NCI-H1105 treated with DMSO at 0.1 percent for 48 hours (cell line): ENCODE measurements at places on chromosomes 3 and 15.

DNA sequence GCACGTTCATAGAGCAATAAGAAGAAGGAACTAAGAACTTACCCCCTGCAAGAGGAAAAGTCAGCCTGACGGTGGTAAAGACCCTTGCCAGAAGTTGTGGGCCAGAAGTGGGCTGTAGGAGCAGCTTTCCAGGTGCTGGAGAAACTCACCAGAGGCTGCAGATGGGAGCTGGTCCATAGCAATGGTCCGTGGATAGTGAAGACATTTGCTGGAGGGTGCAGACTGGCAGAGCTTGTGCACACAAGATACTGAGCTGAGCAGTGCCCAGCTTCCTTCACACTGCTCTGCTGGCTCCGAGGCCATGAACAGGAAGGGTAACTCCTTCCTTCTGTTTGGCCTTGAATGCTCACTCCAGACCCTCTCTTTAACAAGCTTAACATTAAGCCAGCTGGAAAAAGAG is 149.8 kb upstream of the BNIP2 start:
- no peak for DNase-seq

- DNase-seq: no peak
These were observed 5.8 kb downstream of the PRKCD start for GRCh38 chr3:53166781-53167291.

GRCh38 chr3:138331143-138331894 is 1.7 kb upstream of the NME9 start:
- no peak for DNase-seq

- DNase-seq: no peak
These were observed 8.2 kb downstream of the ALG3 start for GRCh38 chr3:184240384-184241140.

DNA sequence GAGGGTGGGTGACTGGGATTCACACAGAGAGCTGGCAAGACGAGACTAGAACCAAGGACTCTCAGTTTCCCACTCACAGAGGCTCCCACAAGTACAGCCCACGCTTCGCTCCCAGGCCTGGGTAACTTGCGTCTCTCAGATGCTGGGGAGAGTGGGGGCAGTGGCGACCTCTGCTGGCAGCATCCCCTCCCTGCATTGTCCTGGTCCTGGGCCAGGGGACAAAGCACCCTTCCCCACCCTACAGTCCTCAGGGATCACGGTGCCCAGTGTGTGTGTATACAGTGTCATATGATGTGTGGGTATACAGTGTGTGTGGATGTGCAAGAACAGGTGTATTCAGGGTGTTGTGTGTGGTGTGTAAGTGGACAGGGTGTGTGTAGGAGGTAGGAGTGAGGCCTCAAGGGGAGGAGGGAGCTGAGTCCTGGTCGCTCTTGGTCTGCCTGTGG is 12.8 kb downstream of the VILL start:
- peak; percentile 4 for DNase-seq

DNA sequence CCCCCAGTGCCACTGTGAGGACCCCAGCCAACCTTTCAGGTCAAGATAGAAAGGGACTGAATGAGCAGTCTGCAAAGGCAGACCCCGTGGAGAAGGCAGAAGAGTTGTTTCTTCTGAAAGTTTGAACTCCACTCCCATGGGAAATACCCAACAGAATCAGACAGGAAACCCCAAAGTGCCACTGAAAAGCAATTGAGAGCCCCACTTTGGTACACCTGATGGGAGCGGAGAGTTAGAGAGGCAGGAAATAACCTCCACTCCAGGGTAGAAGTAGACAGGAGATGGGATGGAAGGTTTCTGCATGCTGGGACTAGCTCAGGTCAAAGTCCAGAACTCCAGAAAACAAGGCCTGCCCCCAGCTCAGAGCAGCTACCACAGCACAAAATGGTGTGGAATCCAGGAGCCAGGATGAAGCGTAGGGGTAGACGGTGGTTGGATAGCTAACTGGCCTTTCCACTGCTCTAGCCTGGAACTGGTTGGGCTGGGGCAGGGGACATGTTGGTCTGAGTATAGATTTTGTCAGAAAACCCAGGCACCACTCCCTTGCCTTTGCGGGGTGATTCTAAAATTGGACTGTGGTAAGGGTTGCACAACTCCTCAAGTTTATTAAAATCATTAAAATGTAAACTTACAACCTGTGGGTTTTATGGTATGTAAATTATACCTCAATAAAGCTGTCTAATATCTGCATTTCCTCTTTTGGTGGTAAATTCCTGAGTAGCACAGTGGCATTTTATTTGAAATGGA is 1.9 kb upstream of the RAB43 start:
- DNase-seq: no peak

- DNase-seq: peak; percentile 66
These were observed 112.8 kb upstream of the ICE2 start for GRCh38 chr15:60591496-60592370.

DNA sequence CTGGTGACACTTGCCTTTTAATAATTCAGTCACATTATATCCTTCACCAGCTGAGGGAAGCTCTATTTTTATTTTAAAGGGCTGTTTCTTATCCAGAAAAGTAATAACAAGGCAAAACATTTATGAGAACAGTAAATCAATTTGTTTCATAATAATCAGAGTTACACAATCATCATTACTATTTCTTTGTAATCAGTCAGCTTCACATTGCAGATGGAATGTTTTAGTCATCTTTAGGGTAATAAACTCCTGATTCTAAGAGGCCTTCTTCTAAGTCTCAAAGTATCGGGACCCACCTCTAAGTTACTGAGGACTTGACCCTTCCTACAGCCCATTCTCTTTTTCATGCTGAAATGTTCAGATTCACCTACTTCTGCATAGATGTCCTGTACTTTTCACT is 298.3 kb upstream of the TGFBR2 start:
- DNase-seq: no peak

DNA sequence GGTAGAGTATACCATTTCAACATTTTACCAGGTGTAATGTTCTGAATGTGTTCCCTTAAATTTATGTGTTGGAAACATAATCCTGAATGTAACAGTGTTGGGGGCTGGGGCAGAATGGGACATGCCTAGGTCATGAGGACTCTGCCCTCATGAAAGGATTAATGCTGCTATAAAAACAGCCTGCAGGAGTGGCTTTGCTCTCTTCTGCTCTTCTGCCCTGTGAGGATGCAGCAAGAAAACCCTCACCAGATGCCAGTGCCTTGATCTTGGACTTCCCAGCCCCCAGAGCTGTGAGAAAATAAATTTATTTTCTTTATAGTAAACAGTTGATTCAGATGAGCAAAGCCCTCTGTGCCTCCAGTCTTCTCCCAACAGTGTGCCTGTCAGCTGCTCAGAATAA is 326.0 kb upstream of the ONECUT1 start:
- DNase-seq: no peak

- no peak for DNase-seq
These were observed 33.5 kb downstream of the EBLN2 start for GRCh38 chr3:73094951-73095350.

- no peak for DNase-seq
These were observed 101.3 kb upstream of the HES1 start for GRCh38 chr3:194034346-194035336.

- DNase-seq: no peak
These were observed 699.1 kb downstream of the MCTP2 start for GRCh38 chr15:94930441-94930840.

GRCh38 chr3:11651900-11652299 is 8.2 kb upstream of the VGLL4 start:
- peak; percentile 30 for DNase-seq

GRCh38 chr3:156206157-156206556 is 85.8 kb downstream of the KCNAB1 start:
- no peak for DNase-seq

DNA sequence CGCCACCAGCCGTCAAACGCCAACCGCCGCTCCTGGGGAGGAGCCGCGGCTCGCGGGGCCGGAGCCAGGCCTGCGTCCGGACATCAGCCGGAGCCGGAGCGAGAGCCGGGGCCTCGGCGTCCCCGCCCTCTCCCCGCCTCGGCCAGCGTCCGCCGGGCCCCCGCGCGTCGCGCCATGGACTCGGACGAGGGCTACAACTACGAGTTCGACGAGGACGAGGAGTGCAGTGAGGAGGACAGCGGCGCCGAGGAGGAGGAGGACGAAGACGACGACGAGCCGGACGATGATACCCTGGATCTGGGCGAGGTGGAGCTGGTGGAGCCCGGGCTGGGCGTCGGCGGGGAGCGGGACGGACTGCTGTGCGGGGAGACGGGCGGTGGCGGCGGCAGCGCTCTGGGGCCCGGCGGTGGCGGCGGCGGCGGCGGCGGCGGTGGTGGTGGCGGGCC is 359 bp downstream of the ARIH1 start:
- DNase-seq: peak; percentile 42

DNA sequence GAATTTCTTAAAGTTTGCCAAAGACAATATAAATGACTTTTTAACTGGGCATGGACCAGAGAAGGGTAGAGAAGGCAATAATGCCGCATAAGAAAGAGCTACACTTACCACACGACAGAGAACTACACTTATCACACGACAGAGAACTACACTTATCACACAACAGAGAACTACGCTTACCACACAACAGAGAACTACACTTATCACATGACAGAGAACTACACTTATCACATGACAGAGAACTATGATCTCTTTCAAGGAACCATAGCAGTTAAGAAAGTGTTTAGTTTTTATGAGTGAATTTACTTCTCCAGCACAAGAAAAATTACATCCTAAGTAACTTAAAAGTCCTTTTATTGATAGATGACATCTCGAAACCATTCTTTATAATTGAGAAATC is 32.0 kb downstream of the DCUN1D1 start:
- no peak for DNase-seq

- DNase-seq: no peak
These were observed 585.2 kb downstream of the EPHA3 start for GRCh38 chr3:89692601-89693000.

- DNase-seq: peak; percentile 100
These were observed 242.1 kb upstream of the TLE3 start for GRCh38 chr15:70339571-70340493.

DNA sequence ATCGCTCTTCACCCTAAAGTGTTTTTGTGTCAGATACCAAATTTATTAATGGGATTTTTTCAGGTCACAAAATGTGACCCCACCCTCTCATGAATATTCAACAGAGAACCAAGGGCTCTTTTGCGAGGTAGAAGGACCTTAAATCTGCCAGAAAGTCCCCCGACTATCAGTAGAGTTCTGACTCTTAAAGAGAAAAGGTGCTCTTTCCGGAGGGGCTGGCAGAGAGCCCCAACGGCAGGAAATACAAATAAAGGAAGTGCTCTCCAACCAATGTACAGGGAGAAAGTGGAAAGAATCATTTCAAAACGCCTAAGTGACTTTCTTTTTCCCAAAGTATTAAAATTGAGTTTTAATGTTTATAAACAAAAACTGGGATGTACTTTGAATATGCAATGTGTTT is 517.2 kb downstream of the FOXP1 start:
- no peak for DNase-seq

GRCh38 chr3:126501054-126501453 is 16.5 kb downstream of the UROC1 start:
- DNase-seq: no peak

GRCh38 chr3:127574880-127575878 is 15.4 kb downstream of the TPRA1 start:
- peak; percentile 89 for DNase-seq

GRCh38 chr3:127446756-127447155 is 143.8 kb downstream of the TPRA1 start:
- DNase-seq: no peak

GRCh38 chr3:45549961-45550360 is 44.6 kb upstream of the LIMD1 start:
- no peak for DNase-seq

GRCh38 chr3:117305681-117306080 is 596.1 kb downstream of the TUSC7 start:
- no peak for DNase-seq

GRCh38 chr3:53682807-53683206 is 163.4 kb downstream of the CHDH start:
- no peak for DNase-seq

DNA sequence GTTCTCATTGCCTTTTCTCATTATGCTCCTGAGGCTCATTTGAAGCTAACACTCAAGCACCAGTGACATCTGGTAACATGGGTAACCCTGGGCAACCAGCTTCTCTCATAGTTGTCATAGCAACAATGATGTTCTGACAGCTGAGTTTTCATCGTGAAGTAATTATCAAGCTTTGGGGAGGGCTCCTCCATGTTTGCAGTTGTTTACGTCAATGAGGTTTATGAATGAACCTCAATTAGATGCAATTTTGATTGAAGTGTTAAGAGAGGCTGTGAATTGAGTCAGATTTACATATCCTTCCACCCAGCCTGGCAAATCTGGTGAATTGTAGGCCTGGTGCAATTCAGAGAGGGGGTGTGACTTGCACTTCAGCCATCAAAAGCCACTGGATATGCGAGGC is 119.3 kb upstream of the CHD2 start:
- peak; percentile 90 for DNase-seq

DNA sequence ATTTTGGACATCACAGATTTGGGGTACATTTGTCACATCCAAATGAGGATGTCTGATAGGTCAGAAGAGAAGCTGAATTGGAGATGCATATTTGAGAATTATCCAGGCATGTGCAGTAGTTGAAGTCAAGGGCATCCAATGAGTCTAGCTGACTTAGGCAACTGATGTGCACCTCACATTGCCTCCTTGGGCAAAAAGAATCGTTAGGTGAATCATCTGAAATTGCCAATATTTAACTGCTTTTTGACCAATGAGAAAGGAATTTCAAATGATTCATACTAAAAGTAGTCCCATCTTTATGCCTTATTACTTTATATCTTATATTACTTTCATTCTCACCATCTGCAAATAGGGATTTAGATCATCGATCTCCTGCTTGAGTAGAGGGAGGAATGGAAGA is 117.7 kb downstream of the CD47 start:
- DNase-seq: no peak

GRCh38 chr15:33142708-33143107 is 51.8 kb downstream of the FMN1 start:
- DNase-seq: no peak

DNA sequence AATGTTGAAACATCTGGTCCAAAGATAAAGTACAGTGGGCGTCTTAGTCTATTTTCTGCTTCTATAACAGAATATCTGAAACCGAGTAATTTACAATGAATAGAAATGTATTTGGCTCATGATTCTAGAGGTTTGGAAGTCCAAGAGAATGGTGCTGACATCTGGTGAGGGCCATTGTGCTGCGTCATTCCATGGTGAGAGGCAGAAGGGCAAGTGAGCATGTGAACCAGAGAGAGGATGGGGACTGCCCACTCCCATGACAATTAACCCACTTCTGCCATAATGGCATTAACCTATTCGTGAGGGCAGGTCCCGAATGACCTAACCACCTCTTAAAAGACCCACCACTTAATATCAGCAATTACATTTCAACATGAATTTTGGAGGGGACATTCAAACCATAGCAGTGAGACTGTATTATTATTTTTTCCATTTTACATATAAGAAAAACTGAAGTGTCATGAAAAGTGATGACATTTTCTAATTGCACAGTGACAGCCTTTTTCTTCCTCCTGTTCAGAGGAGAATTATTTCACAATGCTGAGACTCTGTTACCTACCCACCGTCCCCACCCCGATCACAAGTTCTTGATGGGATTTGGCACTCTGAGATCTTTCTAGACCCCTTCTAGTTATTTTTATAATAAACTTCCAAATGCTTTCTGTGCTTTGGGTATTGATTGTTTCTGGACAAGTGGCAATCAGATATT is 238.8 kb downstream of the RPLP1 start:
- DNase-seq: no peak
